T-helper 1 cell (primary cell): ENCODE measurements at places on chromosomes 13 and 19.

DNA sequence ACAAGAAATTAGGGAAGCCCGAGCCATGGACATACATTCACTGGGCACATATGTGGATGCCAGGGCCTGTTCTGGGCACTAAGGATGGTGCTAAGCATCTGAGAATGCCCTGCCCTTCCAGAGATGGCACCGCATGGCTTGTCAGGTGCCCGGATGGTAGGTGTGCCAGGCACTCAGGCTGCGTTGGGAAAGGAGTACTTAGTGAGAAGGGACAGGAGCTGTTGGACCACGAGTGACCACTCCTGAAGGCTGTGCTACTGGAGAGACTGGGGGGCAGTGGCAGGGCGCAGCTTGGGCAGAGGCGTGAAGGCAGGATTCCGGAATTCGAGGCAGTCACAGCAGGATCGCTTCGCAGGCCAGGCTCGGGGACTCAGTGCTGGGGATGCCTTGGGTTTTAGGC is 38.0 kb upstream of the EHD2 start:
- DNase-seq = no peak

DNA sequence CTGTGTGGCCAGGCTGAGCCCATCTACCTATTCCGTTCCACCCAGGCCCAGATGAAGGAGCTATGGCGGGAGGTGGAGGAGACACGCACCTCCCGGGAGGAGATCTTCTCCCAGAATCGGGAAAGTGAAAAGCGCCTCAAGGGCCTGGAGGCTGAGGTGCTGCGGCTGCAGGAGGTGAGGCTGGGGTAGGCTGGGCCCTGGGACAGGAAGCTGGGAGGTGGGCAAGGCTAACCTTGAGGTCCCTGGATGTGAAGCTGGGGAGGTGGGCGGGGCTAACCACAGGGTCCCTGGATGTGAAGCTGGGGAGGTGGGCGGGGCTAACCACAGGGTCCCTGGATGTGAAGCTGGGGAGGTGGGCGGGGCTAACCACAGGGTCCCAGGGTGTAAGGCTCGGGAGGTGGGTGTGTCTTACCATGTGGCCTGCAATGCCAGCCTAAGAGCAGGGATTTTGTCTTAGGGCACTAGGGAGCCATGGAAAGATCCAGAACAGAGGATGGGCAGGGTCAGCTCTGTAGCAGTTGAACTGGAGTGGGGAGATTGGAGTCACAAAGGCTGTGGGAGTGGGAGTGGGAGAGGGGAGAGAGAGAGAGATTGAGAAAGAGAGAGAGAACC is 36.9 kb downstream of the KCNC3 start:
- DNase-seq = no peak

GRCh38 chr13:33206945-33207614 is 78.5 kb downstream of the STARD13 start:
- DNase-seq = no peak

DNA sequence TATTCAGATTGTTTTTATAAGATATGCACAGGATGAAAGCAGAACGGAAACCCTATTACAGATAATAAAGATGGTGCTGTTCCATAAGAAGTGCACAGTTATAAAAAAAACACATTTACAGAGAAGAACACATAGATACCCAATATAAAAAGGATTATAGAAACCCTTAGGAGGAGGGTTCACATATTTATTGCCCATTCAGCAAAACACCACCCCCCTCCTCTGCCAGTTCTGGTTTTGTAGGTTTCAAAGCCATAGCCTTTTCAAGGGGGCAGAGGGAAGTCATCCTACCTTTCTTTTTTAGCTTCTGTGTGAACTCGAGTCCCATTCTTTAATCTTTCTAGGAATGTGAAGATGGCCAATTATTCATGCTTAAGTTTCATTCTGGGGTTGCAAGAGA is 511.2 kb downstream of the GPC5 start:
- no peak for DNase-seq

DNA sequence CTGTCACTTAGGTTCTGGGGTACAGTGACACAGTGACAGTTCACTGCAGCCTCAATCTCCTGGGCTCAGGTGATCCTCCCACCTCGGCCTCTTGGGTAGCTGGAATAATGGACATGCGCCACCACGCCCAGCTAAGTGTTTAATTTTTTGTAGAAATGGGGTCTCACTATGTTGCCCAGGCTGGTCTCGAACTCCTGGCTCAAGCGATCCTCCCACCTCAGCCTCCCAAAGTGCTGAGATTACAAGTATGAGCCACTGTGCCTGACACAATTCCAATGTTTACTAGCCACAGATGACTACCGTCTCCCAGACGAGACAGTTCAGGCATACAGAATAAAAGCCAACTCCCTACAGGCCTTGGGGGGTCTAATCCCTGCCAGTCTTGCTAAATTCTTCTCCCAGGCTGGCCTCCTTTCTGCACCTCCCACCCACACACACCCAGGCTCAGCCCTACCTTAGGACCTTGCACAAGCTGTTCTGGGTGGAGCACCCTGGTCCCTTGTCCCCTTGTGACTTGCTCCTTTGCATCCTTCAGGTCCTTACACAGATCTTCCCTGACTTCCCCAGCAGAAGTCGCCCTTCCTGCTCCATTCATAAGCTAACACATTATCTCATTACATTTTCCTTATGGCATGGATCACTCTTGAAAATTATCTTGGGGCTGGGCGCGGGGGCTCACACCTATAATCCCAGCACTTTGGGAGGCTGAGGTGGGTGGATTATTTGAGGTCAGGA is 106.4 kb downstream of the INSR start:
- no peak for DNase-seq

- no peak for DNase-seq
These were observed 45.4 kb upstream of the CALM3 start for GRCh38 chr19:46555628-46556280.

- DNase-seq = no peak
These were observed 77.2 kb downstream of the DACH1 start for GRCh38 chr13:71789693-71790329.

DNA sequence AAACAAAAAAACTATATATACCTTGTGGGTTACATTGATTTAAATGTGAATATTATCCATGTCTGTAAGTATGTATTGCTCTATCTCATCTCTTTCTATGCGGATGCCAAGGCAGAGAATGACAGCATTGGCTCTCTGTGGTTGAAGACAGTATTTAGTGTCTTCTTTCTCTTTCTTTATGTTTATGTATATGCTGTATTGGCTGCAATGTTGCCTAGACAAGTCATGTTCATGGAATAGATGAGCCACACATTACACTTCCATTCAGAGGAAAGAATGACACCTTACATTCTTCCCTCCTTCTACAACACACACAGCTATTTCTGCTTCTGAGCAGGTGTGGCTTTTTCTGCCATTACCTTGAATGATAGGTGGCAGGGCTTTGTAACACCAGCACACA is 639.4 kb upstream of the MIR17HG start:
- DNase-seq = no peak

GRCh38 chr19:45046355-45046754 is 7.5 kb downstream of the CLASRP start:
- DNase-seq = no peak

GRCh38 chr19:49434907-49435583 is 6.3 kb downstream of the SLC17A7 start:
- no peak for DNase-seq

DNA sequence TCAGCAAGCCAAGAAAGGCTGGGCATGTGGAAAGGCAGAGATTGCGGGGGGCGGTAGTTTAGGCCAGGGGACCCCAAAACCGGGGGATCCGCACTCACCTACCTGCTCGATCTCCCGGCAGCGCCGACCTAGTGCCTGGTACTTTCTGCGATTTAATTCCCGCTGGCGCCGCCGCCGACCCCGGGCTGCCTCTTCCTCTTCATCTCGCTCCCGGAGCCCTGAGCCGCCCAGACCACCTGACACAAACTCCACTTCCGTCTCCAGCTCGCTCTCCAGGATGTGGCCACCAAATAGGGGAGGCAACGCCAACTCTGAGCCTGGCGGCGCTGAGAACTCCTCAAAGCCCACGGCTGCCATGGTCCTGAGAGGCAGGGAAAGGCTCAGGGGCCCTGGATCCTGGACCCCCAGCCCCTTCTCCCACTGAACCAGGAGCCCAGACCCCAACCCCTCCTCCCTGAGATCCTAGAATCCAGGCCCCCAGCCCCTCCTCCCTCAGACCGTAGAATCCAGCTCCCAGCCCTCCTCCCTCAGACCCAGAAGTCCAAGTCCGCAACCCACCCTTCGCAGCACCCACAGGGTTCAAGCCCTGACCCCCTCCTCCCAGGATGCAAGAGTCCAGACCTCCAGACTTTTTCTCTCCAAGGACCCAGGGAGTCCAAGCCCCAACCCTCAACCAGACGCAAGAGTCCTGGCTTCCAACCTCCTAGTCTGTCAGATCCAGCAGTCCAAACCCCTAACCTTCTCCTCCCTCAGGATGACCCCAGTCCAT is 933 bp downstream of the TFPT start:
- DNase-seq = peak; percentile 41

DNA sequence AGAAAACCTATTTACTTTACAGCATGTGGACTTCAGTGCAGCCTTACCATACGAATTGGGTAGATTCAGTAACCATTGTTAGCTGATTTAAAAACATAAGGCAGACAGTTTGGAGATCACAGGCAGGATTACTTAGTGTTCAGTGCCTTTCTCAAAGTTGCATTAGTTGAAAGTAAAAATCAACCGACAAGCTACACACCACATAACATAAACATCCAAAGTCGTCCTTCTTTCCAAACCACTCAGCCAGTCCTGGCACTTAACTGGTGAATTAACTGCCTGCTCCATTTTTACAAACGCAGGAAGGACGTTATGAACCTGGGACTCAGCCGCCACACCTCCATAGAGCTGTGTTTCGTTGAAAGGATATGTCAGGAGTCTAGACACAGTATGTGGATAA is 91.4 kb downstream of the COL4A1 start:
- no peak for DNase-seq

GRCh38 chr13:80901530-80901929 is 560.6 kb upstream of the SPRY2 start:
- no peak for DNase-seq

GRCh38 chr13:47603365-47603764 is 397.7 kb downstream of the SUCLA2 start:
- DNase-seq = no peak

DNA sequence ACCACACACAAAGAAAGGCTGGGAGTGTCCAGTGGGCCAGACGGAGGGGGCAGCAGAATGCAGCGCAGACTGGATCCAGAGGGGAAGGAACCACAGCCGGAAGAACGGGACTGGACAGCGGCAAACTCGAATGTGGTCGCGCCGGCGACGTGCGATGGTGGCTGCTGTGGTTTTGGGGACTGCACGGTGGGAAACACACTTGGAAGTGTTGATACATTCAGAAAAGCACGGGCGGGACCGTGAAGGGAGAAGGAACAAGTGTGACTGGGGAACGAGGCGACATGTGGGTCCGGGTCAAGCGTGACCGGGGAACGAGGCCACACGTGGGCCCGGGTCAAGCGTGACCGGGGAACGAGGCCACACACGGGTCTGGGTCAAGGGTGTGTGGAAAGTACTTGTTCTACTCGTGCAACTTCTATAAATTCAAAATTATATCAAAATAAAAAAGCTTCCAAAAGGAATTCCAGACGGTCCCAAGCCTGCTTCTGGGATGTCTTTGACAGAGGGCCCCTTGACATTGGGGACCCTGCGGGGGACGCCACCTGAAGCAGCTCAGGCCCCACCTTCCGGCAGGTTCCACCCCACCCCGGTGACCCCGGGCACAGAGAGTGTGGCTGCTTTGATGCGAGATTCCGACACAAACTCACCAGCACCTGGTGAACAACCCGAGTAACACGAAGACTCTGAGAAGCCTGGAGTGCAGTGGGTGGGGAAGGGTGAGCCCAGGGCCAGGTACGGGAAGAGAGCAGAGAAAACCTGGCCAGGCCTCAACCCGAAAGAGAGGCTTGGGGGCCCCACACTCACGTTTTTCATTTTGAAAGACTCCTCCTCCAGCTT is 25.1 kb upstream of the C13orf46 start:
- no peak for DNase-seq

- DNase-seq = no peak
These were observed 67.4 kb downstream of the CDADC1 start for GRCh38 chr13:49315036-49315565.

- no peak for DNase-seq
These were observed 62.8 kb upstream of the EDNRB start for GRCh38 chr13:77981281-77981881.

DNA sequence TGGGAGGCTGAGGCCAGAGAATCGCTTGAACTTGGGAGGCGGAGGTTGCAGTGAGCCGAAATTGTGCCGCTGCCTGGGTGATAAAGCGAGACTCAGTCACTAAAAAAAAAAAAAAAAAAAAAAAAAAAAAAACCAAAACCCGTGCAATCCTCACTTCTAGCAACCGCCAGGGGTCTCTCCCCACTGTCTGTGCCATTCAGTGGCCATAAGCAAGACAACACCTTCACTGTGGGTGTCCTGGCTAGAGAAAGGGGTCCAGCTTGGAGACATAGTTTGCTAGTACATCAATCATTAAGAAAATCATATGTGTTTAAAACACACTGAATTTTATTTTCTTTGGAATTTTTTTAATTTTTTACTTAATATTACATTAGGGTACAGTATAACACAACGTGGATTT is 68.2 kb downstream of the RASL11A start:
- DNase-seq = no peak

DNA sequence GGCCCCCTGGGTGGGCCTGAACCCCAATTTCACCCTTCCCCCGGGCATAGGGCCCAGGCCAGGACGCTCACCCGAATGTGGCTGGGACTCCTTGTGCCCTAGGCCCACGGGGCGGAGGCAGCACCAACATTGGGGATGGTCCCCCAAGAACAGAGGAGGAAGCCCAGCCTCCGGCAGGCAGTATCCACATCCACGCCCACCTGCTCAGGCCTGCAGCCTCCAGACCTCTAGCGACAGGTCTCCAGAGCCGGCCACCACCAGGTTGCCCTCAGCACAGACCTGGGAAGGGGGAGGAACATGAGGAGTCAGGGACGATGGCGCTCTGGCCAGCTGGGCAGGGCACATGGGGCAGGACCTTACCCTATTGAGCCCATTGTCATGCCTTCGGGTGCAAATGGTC is 1.2 kb downstream of the GNG14 start:
- DNase-seq = no peak

DNA sequence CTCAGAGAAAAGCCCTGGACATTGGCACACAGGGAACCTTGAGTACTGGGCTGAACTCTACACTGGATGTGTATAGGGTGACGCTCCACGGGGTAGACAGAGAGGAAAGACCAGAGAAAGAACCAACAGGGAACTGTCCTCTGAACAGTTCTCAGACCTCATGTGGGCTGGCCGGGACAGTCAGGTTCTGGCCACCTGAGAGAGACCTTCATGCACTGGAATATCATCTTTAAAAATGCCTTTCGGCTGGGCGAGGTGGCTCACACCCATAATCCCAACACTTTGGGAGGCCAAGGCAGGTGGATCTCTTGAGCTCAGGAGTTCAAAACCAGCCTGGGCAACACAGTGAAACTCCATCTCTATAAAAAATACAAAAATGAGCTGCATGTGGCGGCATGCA is 143.8 kb upstream of the GJB6 start:
- DNase-seq = no peak
